ENCODE measurements at places on chromosomes 11 and 22.

DNA sequence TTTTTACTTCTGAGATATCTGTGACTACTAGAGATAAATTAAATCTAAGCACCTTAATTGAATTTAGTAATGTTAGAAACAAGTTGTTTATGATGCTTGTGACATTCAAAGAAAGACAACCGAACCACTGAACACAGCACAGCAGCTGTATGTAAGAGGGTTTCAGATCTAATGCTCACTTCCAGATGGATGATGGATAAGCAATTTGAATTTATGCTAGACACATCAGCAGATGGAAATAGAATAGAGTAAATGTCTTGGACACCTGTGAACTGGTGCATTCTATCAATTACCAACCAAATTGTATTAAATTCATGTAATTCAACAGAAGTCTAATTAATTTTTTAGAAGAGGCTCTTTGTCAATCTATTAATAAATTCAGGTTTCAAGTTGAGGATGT, 306.3 kb downstream of the CNTN5 start:
- DNase-seq = no peak

- DNase-seq = no peak
These were observed 51.4 kb downstream of the RPS6KA4 start for GRCh38 chr11:64410404-64410734.

DNA sequence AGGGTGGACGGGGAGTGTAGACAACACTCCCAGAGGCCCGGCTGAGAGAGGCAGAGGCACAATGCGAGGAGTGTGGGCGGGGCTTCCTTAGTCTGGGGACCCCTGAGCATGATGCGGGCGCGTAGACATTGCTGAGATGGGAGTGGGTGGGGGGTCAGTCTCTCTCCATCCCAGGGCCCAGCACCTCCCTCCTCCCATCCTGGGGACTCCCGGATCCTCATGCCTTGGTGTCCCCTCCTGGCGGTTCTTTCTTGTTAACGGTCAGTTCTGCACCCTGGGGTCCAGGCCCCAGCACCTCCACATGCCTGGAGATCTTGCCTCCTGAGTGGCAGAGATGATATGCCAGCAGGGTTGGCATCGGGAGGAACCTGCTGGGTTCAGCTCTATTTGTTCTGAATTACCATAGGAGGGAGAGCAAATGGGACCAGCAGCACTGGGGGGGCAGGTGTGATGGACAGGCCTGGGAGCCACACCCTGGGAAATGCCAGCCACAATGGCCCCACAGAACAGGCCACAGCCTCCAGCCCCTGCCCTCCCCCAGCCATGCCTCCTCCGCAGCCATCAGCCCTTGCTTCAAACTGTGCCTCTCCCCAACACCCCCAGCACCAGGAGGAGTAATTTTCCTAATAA, 55.7 kb downstream of the RTL6 start:
- no peak for DNase-seq

GRCh38 chr11:69355346-69355940, 61.5 kb downstream of the MYEOV start:
- DNase-seq = no peak

DNA sequence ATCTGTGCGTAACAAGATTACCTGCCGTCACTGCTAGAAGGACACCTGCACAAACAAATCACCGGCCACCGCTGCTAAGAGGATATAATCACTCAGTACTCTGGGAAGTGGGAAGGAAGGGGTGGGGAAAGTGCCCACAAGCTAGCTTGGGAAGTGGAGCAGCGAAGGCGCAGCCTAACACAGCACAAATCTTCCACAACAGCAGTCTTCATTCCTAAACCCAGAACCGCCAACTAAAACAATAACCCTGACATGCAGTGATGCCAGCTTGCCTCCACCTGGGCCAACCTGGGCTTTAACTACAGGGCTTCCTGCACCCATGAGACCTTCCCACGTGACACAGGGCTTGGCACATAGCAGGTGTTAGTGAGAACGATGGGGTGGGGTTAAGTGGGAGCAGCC, 5.1 kb downstream of the DGCR2 start:
- no peak for DNase-seq

DNA sequence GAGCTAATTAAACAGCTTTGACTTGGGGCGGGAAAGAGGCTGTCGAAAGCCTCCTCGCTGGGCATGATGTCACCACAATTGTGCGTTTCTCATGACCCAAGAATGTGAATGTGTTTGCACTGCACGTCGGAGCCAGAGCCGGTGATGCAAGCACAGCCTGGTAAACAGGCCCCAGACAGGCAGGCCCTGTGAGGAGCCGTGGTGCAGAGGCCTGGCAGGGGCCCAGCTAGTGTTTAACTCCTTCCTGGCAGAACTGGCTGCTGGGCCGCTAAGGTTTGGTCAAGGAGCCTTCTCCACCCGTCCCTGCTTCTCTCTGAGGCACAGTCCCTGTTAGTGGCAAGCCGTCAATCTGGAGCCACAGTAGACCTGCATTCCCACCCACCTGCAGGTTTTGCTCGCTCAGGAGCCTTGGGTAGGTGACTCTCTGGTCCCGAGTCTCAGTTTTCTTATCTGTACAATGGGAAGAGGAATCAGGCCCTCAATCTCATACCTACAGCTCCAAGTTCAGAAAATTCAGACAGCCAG, 25.4 kb upstream of the SMTN start:
- DNase-seq = peak; percentile 43

GRCh38 chr11:22407921-22408320, 69.7 kb downstream of the SLC17A6 start:
- DNase-seq = peak; percentile 41

- no peak for DNase-seq
These were observed 51.8 kb upstream of the SLC36A4 start for GRCh38 chr11:93249459-93250220.

- no peak for DNase-seq
These were observed 32.9 kb downstream of the SCUBE1 start for GRCh38 chr22:43310311-43310710.

GRCh38 chr11:65944767-65945166, 513 bp upstream of the TSGA10IP start:
- no peak for DNase-seq

- no peak for DNase-seq
These were observed 115.8 kb downstream of the PLEKHA7 start for GRCh38 chr11:16898274-16898985.

GRCh38 chr11:111148121-111148520, 97.4 kb upstream of the POU2AF2 start:
- no peak for DNase-seq

GRCh38 chr11:128633384-128633965, 46.1 kb upstream of the ETS1 start:
- DNase-seq = no peak

- peak; percentile 81 for DNase-seq
These were observed 504 bp downstream of the CFL1 start for GRCh38 chr11:65857500-65857852.

DNA sequence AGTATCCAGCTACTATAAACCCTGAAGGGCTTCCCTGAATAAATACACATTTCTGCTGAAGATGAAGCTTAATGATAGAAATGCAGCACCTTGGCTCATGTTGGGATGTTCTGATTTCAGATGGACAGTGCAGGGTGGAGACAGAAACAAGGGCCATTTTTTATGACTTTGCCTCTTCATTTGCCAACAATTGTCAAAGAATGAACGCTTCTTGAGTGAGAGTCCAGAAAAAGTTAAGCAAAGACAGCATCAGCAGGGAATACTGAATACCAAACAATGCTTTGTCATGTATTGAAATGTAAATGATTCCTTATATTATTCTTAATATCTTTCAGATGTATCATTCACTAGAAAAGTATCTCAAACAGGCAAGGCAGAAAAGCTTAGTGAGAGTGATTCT, 84.9 kb downstream of the TRPC6 start:
- no peak for DNase-seq

DNA sequence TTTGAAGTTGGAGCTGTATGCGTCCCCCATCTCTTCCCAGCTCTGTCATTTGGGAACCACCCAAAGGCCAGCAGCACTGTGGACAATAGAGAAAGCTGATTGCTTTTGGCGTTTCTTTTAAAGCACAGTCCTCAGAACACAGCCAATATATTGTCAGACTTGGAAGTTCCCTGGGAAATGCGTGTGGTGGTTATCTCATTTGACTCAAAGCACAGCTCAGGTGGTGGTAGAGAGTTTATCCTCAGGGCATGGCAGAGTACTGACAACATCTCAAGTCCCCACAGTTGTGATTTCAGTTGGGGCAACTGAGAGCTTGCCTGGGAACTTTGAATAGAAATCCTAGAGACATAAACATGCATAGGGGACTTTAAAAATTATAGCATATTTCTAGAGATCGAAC, 601.3 kb downstream of the ETS1 start:
- DNase-seq = no peak

DNA sequence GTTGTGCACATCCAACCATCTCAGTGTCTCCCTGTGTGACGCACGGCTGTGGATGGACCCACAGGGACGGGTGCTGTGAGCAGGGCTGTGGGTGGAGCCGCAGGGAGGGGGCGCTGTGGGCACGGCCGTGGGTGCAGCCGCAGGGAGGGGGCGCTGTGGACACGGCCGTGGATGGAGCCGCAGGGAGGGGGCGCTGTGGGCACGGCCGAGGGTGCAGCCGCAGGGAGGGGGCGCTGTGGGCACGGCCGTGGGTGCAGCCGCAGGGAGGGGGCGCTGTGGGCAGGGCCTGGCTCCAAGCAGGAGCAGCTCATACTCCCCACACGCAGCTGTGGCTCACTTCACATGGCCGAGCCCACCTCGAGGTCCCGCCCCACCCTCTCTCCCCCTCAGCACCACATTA, 6.0 kb upstream of the MAPK11 start:
- no peak for DNase-seq

DNA sequence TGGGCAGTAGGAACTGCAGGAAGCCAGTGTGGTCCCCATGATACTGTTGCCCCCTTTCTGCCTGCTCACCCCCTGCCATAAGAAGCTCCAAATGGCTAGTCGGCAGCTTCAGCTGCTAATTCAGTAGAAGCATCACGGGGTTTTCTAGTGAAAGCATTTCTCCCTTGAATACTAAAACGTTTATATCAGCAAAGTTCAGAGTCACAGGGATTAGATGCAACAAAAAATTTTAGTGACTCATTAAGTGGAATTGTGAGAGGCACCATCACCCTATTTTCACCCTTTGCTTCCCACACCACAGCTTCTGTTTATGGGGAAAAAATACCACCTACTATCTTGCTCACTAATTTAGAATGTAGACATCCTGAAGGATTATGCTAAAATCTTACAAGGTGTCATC, 25.2 kb downstream of the RAB39A start:
- no peak for DNase-seq

- peak; percentile 18 for DNase-seq
These were observed 390.8 kb downstream of the SHANK2 start for GRCh38 chr11:70861559-70861958.

GRCh38 chr22:19679522-19680101, 34.7 kb upstream of the SEPTIN5 start:
- DNase-seq = no peak

- DNase-seq = no peak
These were observed 65.1 kb downstream of the CLMP start for GRCh38 chr11:123129920-123130319.

GRCh38 chr22:50271519-50271970, 1.4 kb upstream of the MAPK11 start:
- DNase-seq = no peak

- DNase-seq = no peak
These were observed 21.5 kb upstream of the SCARF2 start for GRCh38 chr22:20459152-20459542.

- no peak for DNase-seq
These were observed 358.4 kb downstream of the BUD13 start for GRCh38 chr11:116414357-116414880.

DNA sequence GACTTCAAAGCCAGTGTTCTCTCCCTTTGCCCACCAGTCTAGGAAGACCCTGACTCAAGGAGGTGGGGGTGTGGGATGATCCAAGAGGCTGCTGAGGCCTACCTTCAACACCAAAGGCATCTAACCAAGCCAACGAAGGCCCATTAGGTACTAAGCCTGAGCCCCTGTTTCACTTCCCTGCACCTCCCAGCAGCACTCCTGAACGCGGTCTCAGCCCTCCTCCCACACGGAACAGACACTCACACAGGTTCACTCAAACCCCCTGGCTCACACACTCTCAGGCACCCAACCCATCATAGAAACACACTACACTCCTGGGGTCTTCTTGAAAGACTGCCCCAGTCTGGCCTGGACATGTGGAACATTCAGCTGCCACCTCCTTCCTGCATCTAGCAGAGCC, 40.7 kb downstream of the SLC22A12 start:
- DNase-seq = no peak

DNA sequence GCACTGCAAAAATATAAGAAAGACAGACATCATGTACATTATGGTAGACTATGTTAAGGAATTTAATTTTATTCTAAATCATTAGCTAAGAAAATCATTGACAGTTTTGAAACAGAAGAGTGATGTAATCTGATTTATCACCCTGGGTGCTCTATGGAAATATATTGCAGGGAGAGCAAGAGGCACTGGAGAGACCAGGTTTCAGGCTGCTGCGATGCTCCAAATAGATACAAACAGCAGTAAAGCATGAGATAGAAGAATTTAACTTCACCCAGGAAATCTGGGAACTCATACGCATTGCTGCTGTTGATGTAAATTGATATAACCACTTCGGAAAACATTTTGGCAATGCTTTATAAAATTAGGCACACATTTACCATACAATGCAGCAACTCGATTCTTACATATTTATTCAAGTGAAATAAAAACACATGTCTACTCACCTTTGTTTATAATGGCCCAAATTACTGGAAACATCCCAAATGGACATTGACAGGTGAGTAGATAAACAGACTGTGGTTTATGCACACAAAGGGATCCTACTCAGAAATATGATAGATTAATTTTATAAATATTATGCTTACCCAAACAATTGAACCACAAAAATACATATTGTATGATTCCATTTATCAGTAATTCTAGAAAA, 535.1 kb upstream of the CHORDC1 start:
- no peak for DNase-seq

DNA sequence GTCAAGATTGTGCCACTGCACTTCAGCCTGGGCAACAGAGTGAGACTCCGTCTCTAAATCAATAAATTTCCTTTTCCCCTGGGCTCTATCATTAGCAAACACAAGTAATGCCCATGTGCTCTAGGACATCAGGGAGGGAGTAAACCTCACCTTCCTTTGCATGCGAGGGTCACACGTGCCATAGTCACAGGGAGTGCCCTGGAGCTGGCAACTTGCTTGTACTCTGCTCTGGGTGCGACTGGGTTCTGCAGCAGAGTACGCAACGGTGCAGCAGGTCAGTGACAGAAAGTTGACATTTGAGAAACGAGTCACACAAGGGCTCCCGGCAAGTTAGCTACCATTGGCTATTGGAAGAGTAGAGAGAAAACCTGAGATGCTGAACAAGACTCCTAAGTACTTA, 32.6 kb upstream of the CHKA start:
- no peak for DNase-seq

DNA sequence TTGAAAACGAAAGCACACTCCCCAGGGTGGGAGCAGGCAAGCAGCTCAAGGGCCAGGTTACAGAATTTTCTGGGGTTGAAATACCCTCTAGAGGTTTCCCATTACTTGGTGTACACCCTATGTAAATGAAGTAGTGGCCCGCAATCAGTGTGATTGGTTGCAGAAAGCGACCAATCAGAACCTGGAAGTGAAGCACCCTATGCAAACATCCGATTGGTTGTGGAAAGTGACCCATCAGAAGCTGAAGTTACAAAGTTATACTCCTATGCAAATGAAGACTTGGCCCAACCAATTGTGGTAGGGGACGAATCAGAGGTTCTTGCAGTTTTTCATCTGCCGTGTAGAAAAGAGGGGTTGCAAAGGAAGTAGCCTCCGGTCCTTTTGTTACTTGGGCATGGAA, 19.2 kb downstream of the PRR5 start:
- DNase-seq = no peak

GRCh38 chr11:133841279-133842043, 3.9 kb downstream of the SPATA19 start:
- no peak for DNase-seq

- no peak for DNase-seq
These were observed 812.9 kb downstream of the JRKL start for GRCh38 chr11:97202613-97203292.

All from NCI-H1092 (cell line).